ENCODE measurements at places on chromosomes 5 and 9.
A peak's percentile ranks its signal among the peaks of the same experiment; 100 is the strongest.

GRCh38 chr5:104385906-104386305, 823.3 kb upstream of the NUDT12 start:
- DNase-seq = no peak

GRCh38 chr5:144329681-144330080, 159.0 kb downstream of the KCTD16 start:
- no peak for DNase-seq

- DNase-seq = no peak
Observed at GRCh38 chr9:98031935-98032334, 24.6 kb upstream of the NANS start.

DNA sequence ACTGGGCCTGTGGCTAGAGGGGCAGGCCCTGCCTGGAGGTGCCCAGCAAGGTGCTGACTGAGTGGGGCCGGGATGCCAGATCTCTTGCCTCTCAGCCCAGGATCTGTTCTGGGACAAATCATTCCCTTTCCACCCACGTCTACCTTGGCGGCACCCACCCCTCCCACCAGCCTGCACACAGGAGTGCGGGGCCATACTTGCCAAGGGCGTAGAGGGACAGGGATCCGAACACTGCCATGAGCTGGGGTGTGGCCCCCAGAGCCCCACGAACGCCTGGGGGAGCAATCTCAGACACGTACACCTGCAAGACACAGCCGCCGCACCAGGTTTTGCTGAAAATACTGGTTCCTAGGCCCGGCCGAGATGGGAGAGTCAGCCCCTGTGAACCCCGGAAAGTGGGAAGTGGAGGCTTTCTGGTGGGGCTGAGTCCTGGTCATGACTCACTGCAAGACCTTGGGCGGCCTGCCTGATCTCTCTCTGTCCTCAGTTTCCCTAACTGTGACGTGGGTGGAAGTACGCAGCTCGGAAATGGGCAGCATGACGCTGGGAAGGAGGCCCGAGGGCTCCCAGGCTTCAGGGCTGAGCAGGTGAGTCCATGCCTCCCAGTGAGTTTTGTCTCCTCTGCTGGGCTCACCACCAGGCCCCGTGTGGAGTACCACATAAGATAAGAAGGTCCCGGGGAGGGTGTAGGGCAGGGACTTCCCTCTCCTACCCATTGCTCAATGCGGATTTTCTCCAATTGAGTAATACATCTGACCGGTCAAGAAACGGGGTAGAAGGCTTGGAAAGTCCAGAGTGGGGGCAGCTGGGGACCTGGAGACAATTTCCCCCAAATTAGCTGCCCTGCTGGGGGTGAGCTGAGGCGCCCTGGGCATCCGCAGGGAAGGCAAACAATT, 2.6 kb downstream of the SLC2A6 start:
- no peak for DNase-seq

GRCh38 chr9:95036676-95037075, 280.8 kb downstream of the FANCC start:
- DNase-seq = no peak

GRCh38 chr9:70589571-70590314, 175.3 kb upstream of the KLF9 start:
- no peak for DNase-seq

GRCh38 chr5:177371120-177372033, 12.9 kb upstream of the SLC34A1 start:
- DNase-seq = no peak

DNA sequence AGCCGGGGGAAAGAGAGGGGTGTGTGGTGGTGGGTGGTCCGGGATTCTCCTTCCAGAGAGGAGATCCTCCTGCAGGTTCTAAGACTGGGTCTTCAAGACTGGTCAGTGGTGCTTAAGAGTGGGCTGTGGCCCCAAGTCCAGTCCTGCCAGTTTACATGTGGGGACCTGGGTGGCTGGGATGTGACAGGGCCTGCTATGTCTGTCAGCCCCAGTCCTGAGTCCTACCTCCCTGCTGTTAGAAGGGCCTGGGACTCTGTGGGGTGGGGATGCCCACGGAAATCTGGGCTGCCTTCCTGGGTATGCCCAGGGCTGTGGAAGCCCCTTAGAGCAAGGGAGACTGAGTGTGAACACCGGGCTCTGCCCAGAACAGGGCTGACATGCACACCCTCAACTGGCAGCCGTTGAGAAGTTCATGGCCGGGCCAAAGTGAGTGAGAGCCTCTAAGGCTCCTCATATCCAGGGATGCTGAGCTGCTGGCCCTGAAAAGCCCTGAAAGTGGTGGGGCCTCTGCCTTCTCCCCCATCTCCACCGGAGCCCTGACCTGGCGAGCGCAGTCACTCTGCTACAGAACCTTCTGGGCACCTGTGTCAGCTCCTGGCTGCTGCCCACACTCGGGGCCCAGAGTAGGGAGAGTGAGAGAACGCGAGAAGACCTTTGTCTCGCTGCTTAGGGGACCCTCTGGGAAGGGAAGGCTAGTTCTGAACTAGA, 1.7 kb downstream of the PHF2 start:
- no peak for DNase-seq

- DNase-seq = no peak
Observed at GRCh38 chr9:113930390-113930783, 54.3 kb downstream of the ZNF618 start.

- no peak for DNase-seq
Observed at GRCh38 chr5:1703352-1704050, 96.1 kb downstream of the MRPL36 start.

DNA sequence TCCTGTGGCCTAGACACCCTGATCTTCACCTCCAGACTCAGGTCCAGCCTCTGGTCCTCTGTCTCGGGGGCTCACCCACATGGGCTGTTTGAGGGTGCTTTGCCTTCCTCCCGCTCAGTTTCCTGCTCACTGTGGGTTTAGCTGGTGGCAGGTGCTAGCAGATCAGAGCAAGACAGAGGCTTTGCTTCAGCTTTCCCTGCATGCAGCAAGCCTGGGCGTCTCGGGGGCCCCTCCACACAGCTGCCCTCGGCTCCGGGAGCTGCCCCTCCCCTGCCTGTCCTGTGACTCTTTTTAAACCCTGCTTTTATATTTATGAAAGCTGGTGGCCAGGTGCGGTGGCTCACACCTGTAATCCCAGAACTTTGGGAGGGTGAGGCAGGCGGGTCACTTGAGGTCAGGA, 14.6 kb downstream of the MRPL36 start:
- no peak for DNase-seq

- no peak for DNase-seq
Observed at GRCh38 chr9:127397646-127398274, 791 bp downstream of the SLC2A8 start.

- DNase-seq = no peak
Observed at GRCh38 chr5:78505860-78506259, 142.7 kb downstream of the LHFPL2 start.

GRCh38 chr5:99441235-99441634, 512.4 kb upstream of the CHD1 start:
- no peak for DNase-seq

DNA sequence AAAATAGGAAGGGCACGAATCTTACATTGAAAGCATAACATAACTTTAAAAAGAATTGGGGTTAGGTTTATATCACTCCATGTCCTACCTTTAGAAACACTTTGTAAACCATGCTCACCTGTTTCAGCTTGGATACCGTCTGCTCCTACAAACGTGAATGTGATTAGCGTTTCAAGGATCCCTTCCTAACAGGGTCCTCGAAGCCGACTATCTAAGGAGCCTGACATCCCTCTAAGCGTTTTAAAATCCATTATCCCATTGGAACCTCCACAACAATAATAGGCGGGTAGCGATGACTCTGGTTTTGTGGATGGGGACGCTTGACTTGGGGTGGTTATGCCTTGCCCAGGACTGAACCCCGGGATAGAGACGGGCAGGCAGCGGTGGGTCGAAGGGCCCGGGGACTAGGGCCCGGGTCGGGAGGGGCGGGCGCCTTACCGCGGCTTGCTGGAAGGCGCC, 937 bp downstream of the SVEP1 start:
- no peak for DNase-seq

GRCh38 chr5:169331292-169331852, 30.4 kb upstream of the SLIT3 start:
- DNase-seq = no peak

DNA sequence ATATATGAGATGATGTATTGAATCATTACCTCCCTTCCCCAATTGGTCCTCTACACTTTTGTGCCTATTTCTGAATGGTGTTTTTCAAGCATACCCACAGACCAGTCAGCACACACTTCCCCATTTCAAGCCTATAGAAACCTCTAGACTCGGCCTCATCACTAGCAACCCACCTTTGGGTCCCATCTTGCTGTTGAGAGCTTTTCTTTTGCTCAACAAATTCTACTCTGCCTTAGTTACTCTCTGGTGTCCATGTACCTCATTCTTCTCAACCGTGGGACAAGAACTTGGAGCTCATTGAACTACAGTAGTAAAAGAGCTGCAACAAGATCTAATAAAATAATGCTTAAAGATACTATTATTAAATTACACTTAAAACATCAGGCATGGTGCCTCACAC, 49.0 kb upstream of the KDM4C start:
- no peak for DNase-seq

- no peak for DNase-seq
Observed at GRCh38 chr5:55918087-55919035, 67.2 kb downstream of the IL31RA start.

- no peak for DNase-seq
Observed at GRCh38 chr9:95777136-95777535, 98.4 kb upstream of the ERCC6L2 start.

DNA sequence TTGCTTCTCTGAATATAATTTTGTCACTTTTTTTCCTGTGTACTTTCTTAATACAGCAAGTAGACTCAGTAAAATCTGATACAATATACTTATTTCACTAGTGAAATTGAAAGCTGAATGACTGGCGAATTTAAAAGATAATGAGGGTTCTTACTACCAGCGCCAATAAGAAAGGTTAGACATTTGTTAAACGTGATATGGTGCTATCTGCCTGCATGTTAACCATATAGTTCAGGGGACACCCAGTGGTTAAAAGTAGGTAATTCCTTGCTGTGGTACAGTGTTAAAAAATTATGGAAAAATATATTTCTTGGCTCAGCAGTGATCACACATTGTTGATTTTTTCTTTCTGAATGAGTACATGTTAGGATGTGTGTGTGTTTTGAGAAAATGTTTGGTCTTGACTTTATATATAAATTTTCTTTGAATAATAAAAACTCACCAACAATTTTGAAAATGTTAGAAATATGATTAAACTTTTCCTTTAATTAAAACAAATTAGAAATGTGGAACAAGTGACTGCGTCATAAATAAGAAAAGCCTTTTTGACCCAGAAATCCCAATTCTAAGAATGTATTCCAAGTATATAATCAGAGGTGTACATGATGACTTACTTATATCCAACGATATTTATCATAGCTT, 25.8 kb downstream of the CAST start:
- DNase-seq = no peak

DNA sequence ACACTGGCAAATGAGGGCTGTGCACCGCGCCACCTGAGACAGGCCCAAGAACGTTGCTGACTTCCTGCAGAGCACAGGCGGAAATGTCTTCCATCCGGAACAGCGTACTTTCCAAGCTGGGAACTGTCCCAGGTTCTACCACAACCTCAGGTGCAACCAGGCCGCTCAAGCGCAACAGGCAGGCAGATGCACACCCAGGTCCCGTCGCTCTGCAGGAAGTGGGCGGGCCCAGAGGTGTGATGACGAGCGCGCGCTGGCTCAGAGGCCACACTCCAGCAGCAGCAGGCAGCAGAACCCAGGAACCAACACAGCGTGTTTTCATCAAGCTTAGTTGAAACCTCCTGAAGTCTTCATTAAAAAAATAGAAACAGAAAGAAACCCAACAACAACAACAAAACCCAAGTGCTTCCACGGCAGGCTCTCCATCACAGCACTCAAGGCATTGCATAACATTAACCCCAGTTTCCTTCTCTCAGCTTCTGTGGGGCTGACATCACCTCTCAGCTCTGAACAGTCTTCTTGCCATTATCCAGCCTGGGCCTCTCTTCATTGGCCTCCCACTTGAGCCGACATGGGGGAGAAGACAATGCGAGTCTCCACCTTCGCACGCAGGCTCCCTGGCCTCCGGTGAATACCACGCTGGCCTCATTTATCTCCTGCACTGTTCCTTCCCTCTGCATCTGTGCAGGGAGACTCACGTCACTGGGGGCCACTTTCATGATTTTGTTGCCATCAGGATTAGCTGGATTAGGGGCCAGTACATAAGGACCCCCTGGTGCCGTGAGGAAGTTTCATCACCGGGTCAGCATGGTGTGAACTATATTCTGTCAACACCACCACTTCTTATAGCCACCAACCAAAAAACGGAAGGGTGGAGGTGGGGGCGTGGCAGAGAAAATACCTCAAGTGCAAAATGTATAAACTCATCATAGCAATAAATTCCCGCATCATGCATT, 22.1 kb downstream of the PTCH1 start:
- peak; percentile 68 for DNase-seq

GRCh38 chr5:95070453-95070852, 214.4 kb downstream of the MCTP1 start:
- no peak for DNase-seq

DNA sequence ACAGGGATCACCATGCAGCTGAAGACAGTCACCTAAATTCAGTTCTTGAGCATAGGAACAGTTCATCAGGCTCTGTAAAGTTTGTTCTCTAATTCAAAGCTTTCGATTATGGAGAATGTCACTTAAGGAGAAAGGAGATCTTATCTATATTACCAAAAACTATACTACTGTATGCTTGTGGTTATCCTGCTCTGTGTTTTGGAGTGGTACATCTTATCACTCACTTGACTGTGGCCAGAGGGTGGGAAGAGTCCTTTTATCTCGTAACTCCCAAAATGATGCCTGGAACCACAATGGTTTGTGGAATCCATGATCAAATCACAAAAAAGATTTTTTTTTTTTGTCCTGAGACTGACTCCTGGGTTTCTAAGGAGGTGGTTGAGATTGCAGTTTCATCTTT, 230.7 kb downstream of the COMMD10 start:
- DNase-seq = no peak

DNA sequence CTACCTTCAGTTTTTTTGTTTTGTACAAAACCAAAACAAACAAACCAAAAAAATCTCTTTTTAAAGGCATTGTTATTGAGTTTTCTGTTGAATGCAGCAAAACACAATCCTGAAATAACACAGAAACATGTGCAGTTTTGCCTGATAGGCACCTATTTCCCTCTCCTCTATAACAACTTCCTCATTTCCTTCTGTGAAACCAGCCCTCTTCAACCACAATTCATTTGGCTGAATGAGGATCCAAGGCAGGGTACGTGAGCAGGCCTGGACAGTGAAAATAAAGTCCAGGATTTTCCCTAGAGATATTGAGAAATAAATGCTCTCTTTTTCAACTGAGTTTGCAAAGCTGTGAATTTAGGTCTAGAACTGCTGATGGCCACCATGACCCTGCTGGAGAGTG, 134.8 kb upstream of the LARP1 start:
- DNase-seq = no peak

DNA sequence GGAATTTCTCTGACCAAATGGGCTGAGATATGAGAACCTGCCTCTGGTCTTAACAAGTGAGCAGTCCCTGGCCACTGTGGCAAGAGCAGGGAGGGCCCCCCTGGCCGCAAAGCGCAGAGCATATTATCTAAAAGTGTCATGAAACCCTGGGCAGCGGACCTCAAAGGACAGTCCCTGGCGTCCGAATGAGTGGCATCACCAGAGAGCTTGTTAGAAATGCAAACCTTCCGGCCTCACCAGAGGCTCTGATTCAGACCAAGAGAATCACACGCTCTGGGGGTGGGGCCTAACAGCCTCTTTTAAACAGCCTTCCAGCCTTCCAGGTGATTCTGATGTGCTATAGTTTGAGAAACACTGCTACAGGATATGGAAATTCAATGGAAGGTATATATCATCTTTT, 10.9 kb downstream of the PTPN3 start:
- DNase-seq = no peak
